ENCODE measurements at places on chromosomes 5 and 9.

DNA sequence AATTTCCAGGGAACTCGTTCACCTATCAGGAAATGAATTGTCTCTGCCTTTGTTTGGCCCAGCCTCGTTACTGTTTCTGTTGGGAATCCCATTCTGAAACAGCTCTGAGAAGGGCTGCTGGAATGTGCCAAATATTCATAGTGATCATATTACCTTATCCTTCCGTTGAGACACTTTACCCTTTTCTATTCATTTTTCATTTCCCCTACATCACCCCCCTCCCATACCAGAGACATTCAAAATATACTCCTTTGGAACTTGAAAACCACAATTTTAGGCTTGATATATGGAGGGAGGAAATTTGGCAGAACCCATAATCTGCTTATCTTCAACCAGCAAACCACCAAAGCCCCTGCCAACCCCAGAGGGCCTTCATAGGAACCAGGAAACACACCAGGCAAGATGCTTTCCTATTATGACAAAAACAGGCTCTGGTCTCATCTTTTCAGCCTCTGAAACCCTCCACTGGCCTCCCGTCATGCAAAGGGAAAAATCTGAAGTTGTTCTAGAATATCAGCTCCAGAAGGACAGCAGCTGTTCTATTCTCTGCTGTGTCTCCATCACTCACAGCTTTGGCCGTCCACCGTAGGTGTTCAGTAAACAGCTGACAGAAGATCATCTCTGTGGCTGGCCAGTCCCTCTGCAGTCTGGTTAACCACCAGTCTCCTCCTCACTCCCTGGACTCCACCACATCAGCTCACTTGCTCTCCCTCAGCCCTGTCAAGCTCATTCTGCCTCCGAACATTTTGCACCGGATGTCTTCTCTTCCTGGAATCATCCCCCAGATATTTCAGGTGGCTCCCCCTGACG, 217.2 kb upstream of the WWC1 start:
- DNase-seq = no peak

GRCh38 chr9:101495810-101496209, 37.8 kb upstream of the RNF20 start:
- DNase-seq = no peak

GRCh38 chr9:16105168-16106020, 552.6 kb downstream of the CCDC171 start:
- DNase-seq = no peak

GRCh38 chr9:33158843-33159776, 8.0 kb downstream of the B4GALT1 start:
- DNase-seq = no peak

DNA sequence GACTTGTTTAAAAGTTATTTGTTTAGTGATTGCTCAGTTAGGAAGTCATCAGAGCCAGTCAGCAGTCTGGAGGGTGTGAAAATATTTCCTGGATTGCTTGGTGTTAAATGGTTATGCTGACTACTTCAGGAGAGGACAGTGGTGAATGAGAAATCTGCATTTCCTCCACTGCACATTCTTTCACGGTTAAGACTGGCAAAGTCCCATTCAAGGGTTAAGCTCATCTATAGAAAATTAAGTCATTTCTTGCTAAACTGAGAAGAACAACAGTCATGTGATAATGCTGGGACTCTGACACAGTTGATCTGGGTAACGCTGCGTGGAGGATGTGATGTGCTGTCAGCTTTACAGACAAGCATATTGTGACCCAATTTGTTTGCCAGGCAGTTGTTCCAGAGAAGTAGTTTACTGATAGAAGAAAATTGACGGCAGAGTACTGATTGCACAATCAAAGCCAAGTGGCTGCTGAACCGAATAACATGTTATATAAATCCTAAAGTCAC, 80.4 kb downstream of the GRAMD2B start:
- no peak for DNase-seq

DNA sequence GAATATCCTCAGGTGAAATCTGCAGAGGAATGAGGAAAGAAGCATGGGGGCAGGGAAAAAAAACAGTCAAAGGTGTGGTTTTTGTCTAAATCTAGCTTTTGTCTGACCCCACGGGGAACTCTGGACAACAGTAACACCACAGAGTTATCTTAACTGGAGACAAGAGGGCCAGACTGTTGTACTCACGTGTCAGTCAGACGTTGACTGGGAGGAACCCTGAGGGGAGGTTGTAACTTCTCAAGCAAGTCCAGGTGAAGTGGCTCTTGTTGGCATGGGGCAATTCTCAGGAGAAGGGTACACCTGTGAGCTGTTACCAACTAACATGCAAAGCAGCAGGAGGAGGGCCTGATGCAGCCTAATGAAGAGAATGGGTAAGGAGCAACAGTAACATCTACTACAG, 44.1 kb upstream of the SHISAL2B start:
- no peak for DNase-seq

DNA sequence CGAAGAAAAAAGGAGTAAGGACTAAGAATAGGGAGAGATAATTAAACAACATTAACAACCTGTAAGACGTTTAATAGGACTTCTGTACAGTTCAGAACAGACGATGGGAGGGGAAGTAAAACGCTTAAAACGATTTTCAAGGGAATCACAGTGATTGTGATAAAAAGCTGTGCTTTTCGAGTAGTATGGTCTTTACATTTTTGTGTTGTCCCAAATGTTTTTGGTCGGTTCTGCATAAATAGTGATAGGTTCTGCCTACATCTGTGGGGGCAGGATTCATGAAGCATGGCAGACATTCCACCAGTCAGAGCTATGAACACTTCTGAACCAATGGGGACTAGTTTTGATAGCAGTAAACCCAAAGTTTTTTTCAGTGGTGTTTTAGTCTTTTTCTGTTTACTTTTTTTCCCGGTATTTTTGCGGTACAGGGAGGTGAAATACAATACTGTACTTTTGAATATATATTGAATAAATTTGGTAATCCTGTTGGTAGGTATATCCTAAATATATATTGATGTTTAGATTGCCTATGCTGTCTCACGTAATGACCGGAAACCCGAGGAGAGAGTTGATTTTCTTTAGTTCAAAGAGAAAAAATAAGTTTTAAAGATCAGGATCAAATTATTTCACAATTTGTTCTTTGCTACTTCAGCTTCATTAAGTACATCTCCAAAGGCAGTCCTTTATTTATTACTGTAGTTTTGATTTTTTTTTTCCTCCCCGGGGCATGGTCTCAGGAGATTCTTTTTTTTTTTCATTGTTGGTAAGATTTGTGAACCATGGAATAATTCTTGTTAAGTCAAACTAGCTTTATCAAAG, 1.3 kb downstream of the ERBIN start:
- no peak for DNase-seq

DNA sequence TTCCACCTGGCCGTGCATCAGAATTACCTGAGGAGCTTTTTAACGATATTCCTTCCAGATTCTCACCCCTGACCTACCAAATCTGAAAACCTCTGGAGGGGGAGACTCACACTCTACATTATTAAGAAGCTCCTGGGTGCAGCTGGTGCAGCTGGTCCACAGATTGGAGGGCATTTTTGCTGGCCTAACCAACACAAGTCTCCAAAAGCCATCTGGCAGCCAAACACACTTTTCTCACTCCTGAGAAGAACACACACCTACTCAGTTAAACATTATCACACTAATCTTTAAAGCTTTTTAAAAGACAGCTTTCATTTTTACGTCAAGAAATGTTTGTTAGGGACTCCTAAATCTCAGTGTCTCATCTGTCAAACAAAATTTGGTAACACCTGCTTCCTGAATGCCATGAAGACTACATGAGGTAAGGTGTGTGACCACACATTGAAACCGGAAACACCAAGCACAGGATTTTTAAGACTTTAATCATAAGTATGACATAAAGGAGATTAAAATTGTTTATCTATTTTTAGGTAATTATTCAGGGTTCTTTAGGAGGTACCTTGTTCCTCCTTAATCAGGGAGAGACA, 14.2 kb upstream of the PTPN3 start:
- DNase-seq = no peak

DNA sequence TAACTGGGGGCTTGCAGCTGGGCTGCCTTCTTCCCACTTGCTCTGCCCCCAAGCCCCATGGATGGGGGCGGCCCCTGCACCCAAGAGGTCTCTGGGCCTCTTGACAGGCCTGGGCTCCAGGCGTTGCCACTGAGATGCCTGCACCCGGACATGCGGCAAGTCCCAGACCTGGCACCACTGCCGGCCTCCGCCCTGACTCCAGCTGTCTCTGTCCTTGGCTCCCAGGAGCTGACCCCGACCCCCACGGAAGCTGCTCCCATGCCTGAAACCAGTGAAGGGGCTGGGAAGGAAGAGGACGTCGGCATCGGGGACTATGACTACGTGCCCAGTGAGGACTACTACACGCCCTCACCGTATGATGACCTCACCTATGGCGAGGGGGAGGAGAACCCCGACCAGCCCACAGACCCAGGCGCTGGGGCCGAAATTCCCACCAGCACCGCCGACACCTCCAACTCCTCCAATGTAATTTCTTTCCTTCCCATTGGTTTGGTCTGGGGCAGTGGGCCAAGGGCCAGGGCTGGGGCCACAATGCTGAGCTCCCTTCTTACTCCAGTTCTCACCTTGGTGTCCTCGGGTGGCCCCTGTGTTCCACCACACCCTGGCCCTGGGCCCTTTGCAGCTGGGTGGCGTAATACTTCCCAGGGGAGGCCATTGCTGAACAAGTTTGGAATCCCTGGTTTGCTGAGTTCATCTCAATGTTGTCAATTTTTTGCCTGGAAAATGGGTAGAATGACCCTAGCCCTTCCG, 88.6 kb downstream of the COL5A1 start:
- DNase-seq = no peak

DNA sequence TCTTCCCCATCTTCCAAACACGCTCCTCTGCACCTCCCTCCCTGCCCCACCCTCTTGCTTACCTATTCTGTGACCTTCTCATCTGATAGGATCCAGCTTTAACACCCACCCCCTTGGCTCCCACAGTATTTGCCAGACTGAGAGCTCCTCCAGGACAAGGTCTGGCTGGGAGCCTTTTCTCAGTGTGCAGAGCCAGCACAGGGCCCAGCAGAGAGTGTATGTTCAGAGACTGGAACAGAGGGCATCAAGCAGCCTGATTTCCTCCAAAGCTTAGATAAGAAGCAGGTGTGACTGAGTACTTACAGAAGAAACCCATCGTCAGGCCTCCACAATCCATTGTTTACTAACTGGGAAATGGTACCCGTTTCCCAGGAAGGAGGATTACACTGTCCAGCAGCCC, 26.6 kb downstream of the LHX6 start:
- DNase-seq = no peak

GRCh38 chr9:16884952-16885513, 14.6 kb upstream of the BNC2 start:
- DNase-seq = no peak

- DNase-seq = no peak
These were observed 28.4 kb upstream of the IRX4 start for GRCh38 chr5:1910861-1911772.

DNA sequence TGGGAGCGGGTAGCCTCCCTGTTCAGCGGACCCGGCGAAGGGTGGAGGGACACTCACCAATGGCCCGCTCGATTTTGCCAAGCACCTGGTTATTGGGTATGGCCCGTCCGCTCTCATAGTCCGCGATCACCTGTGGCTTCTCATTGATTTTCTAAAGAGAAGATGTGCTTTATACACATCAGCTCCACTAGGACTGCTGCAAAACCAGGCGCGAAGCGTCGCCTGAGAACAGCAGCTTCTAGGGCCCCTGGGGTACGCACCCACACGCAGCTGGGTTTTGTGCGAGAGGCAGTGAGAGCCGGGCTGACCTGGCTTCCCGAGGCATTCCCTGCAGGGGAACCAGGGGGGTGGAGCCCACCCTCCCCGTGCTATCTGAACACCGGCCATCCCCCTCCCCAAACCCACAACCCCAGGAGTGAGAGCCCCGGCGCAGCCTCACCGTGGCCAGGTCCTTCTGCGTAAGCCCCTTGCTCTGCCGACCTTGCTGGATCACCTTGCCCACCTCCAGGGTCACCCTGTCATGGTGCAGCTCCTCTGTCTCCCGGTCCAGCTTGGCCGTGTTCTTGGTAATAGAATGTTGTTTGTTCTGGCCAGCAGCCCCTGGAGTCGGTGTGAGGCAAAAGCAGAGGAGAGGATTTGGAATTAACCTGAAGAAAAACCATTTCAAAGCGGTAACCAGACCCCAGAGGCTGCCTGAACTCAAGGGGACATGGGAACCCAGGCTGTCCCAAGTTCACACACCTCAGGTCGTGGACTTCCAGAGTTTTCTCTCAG, 3.1 kb downstream of the EDF1 start:
- DNase-seq = no peak

DNA sequence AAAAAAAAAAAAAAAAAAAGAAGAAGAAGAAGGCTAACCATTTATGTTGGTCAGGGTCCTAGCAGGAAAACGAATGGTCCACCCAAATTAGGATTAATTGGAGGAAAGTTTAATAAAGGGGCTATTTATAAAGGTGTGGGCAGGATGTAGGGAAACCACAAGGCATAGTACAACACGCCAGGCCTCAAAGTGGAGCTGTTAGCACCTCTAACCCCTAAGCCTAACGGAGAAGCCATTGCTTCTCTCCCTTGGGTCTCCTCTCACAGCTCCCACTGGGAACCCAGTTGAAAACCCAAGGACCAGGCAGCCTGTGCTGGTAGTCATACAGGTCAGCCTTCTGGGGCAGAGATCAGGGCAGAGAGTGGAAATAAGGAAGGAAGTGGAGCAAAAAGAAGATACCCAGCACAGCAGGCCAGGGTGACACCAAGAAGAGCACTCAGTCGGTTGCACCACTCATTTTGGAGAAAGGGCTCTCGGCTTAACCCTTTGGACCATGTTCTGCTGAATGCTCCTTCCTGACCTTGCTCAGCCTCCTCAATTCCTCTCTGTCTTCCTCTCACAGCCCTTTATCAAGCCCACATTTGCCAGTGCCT, 8.8 kb upstream of the GLIPR2 start:
- no peak for DNase-seq

- no peak for DNase-seq
These were observed at the start of gene CARD9 for GRCh38 chr9:136373300-136374182. Gene CARD9 (minus strand): TSS chr9:136373669. CDS start chr9:136372078, 1,591 bp downstream.

DNA sequence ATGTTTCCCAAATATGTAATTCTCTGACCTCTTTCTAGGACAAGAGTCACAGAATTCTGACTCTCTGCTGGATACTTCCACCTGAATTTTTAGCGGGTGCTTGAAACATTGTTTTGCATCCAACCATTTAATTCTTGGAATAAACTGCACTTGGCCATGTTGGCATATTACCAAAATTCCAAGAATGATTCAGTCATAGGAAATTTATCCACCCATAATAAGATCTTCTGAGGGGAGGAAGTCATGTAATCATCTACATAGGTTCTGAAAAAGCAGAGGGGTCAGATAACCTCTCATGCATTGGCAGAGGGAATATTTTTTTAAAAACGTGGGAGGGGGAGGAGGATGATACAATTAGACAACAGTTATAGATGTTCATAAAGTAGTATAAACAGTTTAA, 156.9 kb downstream of the PAM start:
- no peak for DNase-seq

DNA sequence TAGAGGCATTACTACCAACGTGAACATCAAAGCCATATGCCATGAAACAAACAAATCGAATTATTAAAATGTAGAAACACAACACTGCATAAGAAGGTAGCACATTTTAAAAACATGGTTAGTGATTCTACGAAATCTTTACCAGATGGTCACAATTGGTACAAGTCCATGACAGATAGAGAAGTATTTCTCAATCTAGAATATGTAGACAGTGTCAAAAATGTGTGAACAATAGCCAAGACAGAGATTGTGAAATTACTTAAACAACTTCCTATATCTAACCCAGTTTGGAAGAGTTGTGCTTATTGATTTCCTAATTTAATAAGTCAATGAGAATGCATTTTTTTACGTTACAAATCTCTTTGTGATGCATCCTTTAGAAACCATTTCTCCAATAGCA, 1121.6 kb downstream of the MAT2B start:
- no peak for DNase-seq

GRCh38 chr5:38070304-38070950, 187.9 kb upstream of the EGFLAM start:
- DNase-seq = no peak

Measured in progenitor cell of endocrine pancreas (in vitro differentiated cells).